ENCODE measurements at places on chromosomes 6 and 20. TPM values are rescaled to one million over a fixed set of nuclear protein-coding genes. Genes with fewer than 3 reads are reported as not detected.

The RIPOR2 gene
- total RNA-seq, result 104 TPM

- H3K27ac ChIP-seq, result no peak overlapping the region
- H3K4me1 ChIP-seq, result no peaks in the 10 kb centered on the region
- no peak for DNase-seq
- peaks cover 4% of the 10 kb centered on the region for H3K27me3 ChIP-seq
- H3K4me3 ChIP-seq, result no peak overlapping the region
- H3K36me3 ChIP-seq, result no peaks in the 10 kb centered on the region
These were observed 182.0 kb downstream of the PHF3 start for GRCh38 chr6:63817492-63818050.

The RGS17 gene
- not detected for total RNA-seq

GRCh38 chr6:54655162-54655561, 191.4 kb upstream of the FAM83B start:
- H3K36me3 ChIP-seq, result no peaks in the 10 kb centered on the region
- H3K27ac ChIP-seq, result no peak overlapping the region
- no peaks in the 10 kb centered on the region for H3K27me3 ChIP-seq
- no peaks in the 10 kb centered on the region for H3K4me1 ChIP-seq
- H3K4me3 ChIP-seq, result no peak overlapping the region

DNA sequence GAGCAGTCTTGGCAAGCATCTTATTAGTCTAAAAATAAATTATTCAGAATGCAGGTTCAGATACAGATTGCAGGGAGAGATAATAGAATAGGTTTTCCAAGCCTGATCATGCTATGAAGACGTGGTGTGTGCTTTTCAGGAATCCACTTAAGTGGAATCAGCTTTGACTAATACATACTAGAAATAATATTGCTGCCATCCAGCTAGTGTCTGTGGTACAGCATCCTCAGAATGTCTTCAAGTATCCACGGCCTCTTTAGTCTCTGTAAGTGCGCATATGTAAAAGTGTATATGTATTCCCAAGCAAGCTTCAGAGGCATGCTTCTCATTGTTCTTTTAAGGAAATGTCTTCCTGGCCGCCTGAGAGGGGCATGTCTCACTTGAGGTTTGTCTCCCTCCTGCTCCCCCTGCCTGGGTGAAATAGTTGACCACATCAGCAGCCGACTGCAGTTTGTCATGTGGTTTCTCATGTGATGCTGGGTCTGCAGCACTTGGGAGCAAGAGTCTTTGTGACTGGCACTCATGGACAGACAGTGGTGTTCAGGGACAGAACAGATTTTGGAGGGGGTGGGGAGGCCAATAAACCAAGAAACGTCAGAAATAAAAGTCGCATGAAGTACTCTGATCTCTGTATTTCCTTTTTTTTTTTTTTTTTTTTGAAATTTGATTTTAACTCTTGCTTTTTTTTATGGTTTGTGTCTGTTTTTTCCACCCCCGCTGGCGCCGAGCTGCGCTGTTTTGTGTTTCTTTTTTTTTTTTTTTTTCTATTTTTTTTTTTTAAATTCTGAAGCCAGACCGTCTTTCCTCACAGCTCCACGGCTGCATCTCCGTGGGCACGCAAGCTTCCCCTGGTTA, 150.8 kb downstream of the PRL start:
- H3K4me1 ChIP-seq, result peaks cover 5% of the 10 kb centered on the region
- DNase-seq, result no peak
- no peaks in the 10 kb centered on the region for H3K36me3 ChIP-seq
- H3K27me3 ChIP-seq, result peaks cover 37% of the 10 kb centered on the region
- H3K27ac ChIP-seq, result no peak overlapping the region
- H3K4me3 ChIP-seq, result peak overlapping the region; percentile 13

Measured in activated CD8-positive, alpha-beta memory T cell treated with anti-CD3 and anti-CD28 coated beads, Interleukin-2, amount 10 ng/mL, durations not matched to agents 7 days and 5 days (primary cell).